ENCODE measurements at places on chromosomes 16 and 17.

- DNase-seq = no peak
Observed at GRCh38 chr16:13919330-13919682, 648 bp upstream of the ERCC4 start.

GRCh38 chr16:83392743-83393142 is 415.0 kb upstream of the HSBP1 start:
- DNase-seq = no peak

- no peak for DNase-seq
Observed at GRCh38 chr17:29597361-29598172, 4.6 kb downstream of the ANKRD13B start.

DNA sequence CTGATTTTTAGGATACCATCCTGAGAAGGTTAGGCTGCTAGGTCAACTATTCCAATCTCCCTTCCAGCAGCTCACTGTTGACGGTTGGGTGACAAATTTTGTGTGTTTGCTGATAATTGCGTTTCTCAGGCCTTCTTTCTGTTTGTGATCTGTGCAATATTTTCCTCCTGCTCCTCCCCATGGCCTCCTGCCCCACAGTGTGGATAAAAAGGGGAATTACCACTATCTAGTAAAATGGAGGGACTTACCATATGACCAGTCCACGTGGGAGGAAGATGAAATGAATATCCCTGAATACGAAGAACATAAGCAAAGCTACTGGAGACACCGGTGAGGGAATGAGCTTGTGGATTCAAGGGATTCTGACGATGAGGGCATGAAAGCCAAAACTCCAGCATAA is 9.2 kb downstream of the CHD3 start:
- DNase-seq = no peak

DNA sequence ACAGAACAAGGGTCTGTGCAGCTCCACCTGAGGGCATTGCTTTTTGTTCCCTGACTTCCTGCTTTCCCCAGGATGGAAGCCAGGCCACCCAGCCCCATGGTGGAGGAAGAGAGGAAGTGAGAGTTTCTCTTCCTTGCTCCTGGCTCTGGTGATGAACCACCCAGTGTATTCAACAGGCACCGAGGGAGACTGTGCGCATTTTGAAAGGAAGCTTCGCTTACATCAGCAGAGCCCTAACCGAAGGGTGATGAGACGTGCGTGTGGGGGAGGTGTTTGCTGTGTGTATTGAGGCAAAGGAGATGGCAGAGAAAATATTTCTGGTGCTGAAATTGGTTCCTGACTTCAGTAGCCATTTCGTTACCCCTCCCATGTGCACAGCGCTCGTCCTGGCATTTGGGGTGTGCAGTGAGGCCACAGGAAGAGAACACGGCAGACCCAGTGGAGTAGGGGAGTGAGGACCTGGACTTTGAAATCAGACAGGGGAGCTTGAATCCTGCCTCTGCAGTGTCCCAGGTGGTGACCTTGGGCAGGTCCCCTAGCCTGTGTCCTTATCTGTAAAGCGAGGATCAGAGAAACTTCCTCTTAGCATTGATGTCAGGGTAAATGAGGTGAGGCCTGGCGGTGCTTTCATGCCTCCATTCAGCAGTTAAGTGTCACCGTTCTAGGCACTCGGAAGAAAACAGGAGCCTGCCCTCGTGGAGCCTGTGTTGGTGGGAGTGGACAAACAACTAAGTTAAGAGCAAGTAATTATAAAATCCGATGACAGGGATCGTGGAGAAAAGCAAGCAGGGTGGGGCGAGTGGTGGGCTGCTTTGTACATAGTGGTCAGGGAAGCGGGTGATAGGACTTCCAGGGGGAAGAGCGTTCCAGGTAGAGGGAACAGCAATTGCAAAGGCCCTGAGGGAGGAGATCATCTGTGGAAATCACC is 7.4 kb downstream of the CMIP start:
- no peak for DNase-seq
